ENCODE measurements at places on chromosomes 7 and 10.

DNA sequence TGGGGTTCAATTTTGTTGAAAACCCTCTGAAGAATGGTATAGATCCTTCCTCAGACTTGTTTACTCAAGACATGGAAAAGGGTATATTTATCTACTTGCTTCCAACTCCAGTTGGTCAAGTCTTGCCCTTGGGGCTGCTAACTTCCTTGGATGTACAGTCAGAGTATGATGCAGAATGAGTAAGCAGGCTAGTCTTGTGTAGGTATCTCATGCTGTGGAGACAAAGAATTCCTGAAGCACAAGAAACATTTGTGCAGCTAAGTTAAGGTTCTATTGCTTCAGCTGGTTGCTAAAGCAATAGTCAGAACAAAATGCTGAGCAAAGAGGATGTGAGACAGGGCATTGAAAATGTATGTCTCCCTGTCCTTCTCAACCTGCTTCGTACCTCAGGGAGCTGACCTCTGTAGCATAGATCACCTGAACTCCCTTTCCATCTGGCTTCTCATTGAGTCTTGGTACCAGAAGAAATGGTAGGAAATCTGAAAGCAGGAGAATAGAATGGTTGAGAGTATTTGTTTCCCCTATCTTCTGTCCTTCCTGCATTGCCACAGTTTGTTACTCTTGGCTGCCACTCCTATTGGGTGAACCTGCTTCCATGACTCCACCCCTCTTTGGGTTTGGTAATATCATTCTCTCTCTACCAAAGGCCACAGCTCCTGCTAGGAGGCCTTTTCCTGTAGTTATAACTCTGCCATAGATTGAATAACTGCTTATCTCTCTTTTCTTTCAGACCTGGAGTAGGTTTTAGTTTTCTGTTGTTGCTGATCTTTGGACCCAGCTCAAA lies 346.0 kb downstream of the PHF14 start:
- peak; percentile 16 for DNase-seq

- no peak for DNase-seq
Measured at GRCh38 chr10:28644647-28645046, 32.7 kb upstream of the BAMBI start.

- DNase-seq: peak; percentile 34
Measured at GRCh38 chr7:18018296-18019215, 9.1 kb downstream of the PRPS1L1 start.

- DNase-seq: peak; percentile 65
Measured at GRCh38 chr10:87578842-87579401, 74.2 kb downstream of the MINPP1 start.

DNA sequence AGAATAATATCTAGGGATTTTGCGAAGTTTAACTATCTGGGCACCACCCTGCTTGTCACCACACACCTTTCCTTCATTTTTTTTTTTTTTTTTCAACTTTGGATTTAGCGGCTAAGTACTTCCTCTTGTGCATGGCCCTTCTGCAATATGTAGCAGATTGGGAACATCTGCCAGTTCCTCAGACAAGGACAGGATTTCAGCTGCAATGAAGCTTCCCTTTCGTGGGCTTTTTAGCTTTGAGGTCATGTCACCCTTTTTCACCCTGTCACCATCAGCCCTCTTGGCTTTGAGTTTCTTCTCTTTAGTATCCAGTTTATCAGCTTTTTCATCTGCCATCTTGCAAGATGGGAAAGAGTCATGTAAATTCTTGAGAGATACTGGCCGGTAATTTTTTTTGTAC lies 81.6 kb upstream of the ETV1 start:
- no peak for DNase-seq

Data from fibroblast of the aortic adventitia (primary cell).